Temporal lobe (tissue), 4 donors: ENCODE measurements at places on chromosomes 4 and X. TPM values are rescaled to one million over a fixed set of nuclear protein-coding genes. Genes with fewer than 3 reads are reported as not detected.

PRKX gene
- total RNA-seq = 16.5 TPM

F11 gene
- 0.25 TPM for total RNA-seq

FAT1 gene
- 32.7 TPM for total RNA-seq

TBC1D8B gene
- total RNA-seq = 0.49 TPM

TCEAL5 gene
- total RNA-seq = 9.1 TPM

PABPC1L2A gene
- total RNA-seq = 1.7 TPM

ZCCHC18 gene
- total RNA-seq = 21.6 TPM

ACTRT1 gene
- total RNA-seq = not detected

RGN gene
- 4.9 TPM for total RNA-seq

CENPVL1 gene
- total RNA-seq = 1.7 TPM

MAD2L1 gene
- 5.7 TPM for total RNA-seq

CXCL3 gene
- not detected for total RNA-seq

PNMA5 gene
- total RNA-seq = 3.0 TPM

CCNG2 gene
- 101 TPM for total RNA-seq

ENPEP gene
- total RNA-seq = 1.7 TPM

CCSER1 gene
- 122 TPM for total RNA-seq

APBB2 gene
- total RNA-seq = 81.4 TPM

CCKAR gene
- 0.25 TPM for total RNA-seq

RAI2 gene
- total RNA-seq = 3.4 TPM

UGT8 gene
- total RNA-seq = 4.9 TPM
